Stimulated activated naive CD8-positive, alpha-beta T cell treated with anti-CD3 and anti-CD28 coated beads, Interleukin-15, Interleukin-2, amounts not matched to agents 100 U/mL and 50 U/mL, for 24 hours (primary cell): ENCODE measurements at places on chromosomes 5 and 9.

GRCh38 chr5:73603998-73604397 is 22.0 kb upstream of the ARHGEF28 start:
- no peak for DNase-seq

DNA sequence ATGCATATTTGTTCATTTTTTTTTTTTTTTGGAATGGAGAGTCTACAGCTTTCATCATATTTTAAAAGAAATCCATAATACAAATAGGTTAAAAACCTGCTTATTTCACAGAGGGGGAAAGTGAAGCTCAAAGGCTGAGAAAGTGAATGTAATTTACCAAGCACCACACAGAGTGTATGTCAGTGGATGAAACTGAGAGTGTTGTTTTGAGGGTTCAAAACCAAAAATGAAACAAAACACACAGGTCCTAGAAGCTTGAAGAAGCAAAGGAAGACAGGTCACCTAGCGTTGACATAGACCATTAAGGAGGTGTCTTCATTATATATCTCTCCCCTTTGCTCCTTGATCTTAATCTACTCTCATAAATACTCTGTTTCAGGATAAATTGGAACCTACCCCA is 7.5 kb downstream of the NMUR2 start:
- no peak for DNase-seq

- DNase-seq = peak; percentile 50
Measured at GRCh38 chr5:151772029-151772845, 483 bp downstream of the G3BP1 start.

- DNase-seq = no peak
Measured at GRCh38 chr5:173745123-173745522, 128.7 kb upstream of the BOD1 start.

GRCh38 chr9:95727947-95728520 is 147.5 kb upstream of the ERCC6L2 start:
- DNase-seq = no peak

DNA sequence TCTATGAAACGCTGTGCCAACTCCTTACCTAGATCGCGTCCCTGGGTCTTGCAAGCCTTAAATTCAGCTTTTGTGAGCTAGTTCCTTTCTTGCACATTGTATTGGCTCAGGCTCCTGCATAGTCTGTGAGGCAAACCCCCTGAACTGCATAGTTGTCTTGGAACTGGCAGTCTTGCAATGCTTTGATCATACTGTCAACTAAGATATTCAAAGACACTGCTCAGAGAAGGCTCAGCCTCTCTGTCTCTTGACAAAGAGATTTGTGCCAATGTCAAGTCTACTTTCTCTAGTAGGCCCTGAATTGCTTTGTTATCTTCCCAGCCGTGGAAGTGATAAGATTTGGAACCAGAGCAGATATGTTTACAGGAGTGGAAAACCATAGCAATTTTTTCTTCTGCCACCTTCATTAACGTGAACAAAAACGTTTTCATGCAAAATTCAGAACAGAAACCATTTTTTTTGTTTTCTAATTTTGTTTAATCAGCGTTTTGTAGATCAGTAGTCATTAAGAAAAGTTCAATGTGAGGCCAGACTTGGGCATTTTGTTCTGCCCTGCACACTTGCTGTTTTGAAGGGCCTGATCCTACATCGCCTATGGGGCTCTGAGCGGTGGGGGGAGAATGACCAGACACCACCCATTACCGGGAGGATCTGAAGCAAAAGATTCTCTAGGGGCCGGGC is 27.6 kb upstream of the ENTREP1 start:
- DNase-seq = no peak

GRCh38 chr5:143964919-143965318 is 153.0 kb downstream of the HMHB1 start:
- DNase-seq = no peak
